ENCODE measurements at places on chromosomes 2 and 18.

DNA sequence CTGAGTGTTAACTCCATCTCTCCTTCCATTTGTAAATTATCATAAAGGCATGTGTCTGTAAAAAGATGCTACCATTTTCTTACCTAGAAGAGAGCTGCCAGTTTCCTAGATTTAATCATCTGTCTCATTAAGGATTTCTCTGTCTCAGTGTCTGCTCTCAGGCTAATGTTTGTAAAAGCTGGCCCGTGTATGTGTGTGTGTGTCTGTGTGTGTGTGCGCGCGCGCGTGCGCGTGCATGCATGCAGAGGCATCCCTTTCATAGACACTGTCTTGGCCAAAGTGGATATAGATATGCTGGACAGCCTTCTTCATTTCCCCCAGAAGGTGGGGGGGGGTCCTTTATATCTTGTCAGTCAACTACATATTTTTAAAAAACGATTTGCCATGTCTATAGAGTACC lies 18.9 kb downstream of the MGAT5 start:
- no peak for DNase-seq

- no peak for DNase-seq
Measured at GRCh38 chr2:127179766-127180165, 40.3 kb downstream of the CYP27C1 start.

DNA sequence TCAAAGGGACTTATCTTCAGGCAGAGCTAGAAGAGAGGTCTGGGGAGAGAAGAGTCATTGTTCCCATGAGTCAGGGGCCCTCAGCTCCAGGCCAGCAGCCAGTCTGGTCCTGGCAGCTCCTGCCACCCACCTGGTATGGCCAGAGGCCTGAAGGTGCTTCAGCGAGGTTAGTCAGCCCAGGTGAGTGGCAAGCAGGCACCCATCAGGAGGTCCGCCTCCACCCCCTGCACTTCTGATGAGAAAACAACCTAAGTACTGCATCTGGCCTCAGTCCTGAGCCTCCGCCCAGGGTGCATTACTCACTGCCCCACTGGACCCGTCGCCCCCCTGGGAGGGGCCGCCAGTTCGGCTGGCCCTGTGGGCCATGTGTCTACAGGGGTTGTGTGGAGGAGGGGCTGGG lies 130.2 kb downstream of the INHBB start:
- no peak for DNase-seq

DNA sequence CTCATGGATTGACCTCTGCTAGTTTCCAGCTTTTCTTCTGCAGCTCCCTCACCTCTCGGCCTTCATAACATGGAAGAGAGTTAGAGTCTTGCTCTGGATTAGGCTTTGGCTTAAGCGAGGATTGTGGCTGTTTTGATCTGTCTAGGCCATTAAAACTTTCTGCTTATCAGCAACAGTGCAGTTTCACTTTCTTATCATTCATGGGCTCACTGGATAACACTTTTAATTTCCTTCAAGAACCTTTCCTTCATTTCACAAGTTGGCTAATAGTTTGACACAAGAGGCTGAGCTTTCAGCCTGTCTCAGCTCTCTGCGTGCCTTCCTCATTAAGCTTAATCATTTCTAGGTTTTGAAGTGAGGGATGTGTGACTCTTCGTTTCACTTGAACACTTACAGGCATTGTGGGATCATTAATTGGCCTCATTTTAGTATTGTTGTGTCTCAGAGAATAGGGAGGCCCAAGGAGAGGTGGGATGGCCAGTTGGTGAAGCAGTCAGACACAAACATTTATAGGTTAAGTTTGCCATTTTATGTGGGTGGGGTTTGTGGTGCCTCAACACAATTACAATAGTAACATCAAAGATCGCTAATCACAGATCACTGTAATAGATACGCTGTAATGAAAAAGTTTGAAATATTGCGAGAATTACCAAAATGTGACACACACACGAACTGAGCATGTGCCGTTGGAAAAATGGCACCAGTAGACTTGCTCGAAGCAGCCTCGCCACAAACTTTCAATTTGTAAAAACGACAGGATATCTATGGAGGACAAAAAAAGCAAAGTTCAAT lies 129.3 kb downstream of the ZNF236 start:
- no peak for DNase-seq

- no peak for DNase-seq
Measured at GRCh38 chr2:231489990-231490389, 25.7 kb upstream of the NCL start.

- DNase-seq: no peak
Measured at GRCh38 chr2:241473399-241473798, 35.0 kb downstream of the STK25 start.

DNA sequence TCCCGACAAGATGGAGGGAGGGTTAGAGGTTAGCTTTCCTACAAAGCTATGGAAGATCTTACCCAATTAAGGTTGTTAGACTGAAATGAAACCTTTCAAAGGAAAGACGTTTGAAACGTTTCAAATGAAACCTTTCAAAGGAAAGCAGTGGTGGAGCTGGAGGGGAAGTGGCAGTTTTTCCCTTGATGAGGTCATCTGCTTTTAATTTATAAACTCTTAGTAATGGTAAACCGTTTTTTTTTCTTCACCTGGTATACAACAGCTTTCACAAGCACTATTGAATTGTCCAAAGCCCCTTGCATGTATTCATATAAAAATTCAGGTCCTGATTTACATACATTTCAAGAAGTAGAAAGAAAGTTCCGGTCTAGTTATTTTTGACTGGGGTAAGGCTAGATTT lies 7.4 kb downstream of the PMAIP1 start:
- DNase-seq: no peak

DNA sequence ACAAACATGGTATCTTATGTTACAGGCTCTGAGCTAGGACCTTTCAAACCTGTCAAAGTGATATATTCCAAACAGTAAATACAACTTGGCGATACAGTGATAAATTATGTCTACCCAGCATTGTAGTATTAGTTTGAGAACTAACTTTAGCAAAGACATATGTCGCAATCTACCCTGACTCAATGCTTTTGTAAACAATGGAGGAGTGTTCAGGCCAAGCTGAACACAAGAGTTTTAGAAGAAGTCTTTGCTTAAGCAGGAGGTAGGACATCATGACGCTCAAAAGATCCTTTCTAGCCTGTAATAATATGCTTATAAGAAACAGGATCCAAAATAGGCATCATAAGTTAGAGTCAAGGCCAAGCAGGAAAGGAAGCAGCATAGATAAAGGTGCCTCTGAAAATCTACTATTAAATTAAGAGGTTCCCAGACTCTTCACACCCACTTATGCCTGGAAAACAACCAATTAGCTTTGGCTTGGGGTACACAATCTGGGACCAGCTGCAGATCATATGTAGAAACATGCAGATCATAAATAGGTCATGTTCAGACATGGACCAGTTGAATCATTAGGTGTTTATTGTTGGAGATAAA lies 132.5 kb downstream of the CSRNP3 start:
- no peak for DNase-seq

GRCh38 chr2:165692906-165693305 lies 101.1 kb downstream of the GALNT3 start:
- no peak for DNase-seq

DNA sequence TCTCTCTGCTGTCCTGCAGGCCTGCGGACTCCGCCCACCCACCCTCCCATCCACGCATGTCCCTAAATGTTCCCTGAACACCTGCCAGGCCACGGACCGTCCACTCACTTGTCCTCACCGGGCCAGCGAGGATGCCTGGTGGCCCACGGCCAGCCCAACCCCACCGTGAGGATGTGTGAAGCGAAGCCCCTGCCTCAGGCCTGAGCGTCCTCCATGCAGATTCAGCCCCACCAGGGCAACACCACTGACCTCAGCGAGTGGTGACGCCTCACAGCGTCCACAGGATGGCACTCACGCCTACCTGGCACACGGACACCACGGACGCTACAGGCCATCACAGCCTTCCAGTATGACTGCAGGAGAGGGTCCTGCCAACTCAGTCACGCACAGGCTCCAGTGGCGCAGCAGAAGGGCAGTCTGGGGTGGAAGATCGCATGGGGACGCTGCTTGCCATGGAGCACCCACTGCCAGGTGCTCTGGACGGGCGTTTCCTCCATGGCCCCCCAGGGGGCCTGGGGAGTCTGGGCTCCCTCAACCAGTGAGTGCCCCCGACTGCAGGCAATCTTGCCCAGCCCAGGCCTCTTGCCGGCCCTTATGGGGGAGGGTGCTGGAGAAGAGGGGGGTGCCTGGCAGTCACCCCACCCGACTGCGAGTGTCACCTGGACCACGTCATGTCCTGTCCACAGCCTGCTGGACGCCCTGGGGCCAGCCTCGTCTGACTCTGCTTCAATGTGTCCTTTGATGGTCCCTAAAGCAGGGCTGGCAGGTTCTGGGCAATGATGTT lies 25.4 kb downstream of the HDAC4 start:
- no peak for DNase-seq

DNA sequence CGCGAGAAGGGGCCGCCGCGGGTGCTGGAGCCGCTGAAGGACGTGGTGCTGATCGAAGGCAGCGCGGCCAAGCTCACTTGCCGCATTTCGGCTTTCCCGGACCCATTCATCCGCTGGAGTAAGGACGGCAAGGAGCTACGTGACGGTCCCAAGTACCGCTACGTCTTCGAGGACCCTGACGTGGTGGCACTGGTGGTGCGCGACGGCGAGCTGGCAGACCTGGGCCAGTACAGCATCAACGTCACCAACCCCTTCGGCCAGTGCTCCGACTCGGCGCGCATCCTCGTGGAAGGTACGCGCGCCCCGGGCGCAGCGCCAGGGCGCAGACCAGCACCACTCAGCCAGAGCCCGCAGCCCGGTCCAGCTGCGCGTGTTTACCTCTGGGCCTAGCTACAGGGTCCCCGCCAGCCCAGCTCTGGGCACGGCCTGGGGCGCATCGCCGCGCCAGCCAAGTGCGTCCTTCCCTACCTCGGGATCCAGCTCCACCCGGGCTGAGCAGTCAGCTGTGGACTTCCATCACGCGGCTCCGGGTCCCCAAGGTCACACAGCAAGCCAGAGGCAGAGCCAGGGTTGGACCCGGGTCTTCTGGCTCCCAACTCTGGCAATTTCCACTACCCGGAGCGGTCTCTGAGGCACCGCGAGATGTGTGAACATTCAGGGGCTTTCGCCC lies 1.7 kb upstream of the GMPPA start:
- DNase-seq: no peak

- DNase-seq: no peak
Measured at GRCh38 chr2:26968001-26968400, 2.4 kb upstream of the MAPRE3 start.

- no peak for DNase-seq
Measured at GRCh38 chr2:146003337-146003736, 1483.4 kb upstream of the ZEB2 start.
